T47D (cell line): ENCODE measurements at places on chromosomes 13 and 19.

DNA sequence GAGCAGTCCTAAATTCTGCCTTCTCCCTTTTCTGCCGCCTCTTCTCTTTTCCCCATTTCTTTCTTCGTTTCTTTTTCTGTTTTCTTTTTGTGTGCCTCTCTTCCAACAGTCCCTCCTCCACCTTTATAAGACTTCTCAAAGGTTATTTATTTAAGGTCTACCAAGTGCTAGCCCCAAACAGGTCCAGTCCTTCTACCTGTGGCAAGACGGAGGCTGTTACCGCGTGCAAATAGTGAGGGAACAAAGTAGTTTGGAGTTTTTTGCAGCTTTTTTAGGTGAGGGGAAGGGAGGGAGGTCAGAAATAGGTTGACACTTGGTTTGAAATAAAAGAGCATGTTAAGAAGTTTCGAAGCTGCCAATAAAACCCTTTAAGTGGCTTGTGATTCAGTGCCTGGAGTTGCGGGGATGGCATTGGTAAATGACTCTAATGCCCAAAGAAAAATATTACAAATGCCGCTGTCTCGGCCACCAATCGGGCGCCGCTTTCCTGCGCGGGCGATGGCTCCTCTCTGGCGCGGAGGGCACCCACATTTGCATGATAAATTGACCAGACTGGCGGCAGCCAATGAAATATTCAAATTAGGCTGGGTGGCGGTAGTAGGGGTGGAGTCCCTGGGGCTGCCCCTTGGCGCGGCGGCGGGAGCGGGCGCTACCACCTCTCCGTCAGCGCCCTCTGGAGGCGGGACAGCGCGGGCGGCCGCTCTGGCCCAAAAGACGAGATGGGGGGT, 7.5 kb upstream of the TSHZ3 start:
- DNase-seq: no peak

- peak; percentile 24 for DNase-seq
These were observed 24.3 kb downstream of the TMEM255B start for GRCh38 chr13:113783200-113783881.

- no peak for DNase-seq
These were observed 19.1 kb downstream of the PGLS start for GRCh38 chr19:17530586-17530985.

- DNase-seq: no peak
These were observed 918 bp downstream of the TMEM190 start for GRCh38 chr19:55377356-55378131.

- peak; percentile 25 for DNase-seq
These were observed 567 bp downstream of the EFNB2 start for GRCh38 chr13:106534639-106535551.
